ENCODE measurements at places on chromosomes 1 and 21.

- DNase-seq = peak; percentile 71
Measured at GRCh38 chr1:219837274-219837993, 90.9 kb downstream of the SLC30A10 start.

GRCh38 chr1:47676311-47677054, 238.6 kb downstream of the FOXD2 start:
- no peak for DNase-seq

GRCh38 chr1:47216278-47217059, 15.6 kb downstream of the TAL1 start:
- DNase-seq = no peak

- DNase-seq = no peak
Measured at GRCh38 chr1:177854951-177855350, 114.9 kb downstream of the SEC16B start.

- no peak for DNase-seq
Measured at GRCh38 chr1:87327376-87328271, 1.1 kb upstream of the LMO4 start.

DNA sequence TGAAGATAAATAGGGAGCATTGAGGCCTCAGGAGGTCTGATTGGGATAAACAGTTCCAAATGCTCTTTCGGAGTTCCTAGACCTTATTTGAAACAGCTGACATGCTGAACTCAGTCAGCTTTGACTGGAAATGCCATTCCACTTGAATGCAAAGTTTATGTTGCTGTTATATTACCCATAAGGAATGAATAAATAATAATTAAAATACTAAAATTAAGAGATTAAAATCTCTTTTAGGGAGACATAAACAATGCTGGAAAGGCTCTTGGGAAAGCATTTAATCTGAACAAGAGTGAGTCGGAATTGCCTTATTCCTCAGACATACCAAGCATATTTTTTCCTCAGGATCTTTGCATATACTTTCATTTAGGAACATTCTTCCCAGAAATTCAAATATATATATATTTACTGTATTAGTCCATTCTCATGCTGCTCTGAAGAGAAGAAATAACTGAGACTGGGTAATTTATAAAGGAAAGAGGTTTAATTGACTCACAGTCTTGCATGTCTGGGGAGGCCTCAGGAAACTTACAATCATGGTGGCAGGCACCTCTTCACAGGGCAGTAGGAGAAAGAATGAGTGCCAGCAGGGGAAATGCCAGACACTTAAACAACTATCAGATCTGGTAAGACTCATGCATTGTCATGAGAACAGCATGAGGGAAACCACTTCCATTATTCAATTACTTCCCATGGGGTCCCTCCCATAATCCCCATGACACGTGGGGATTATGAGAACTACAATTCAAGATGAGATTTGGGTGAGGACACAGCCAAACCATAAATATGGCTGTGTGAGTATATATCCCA, 318.2 kb upstream of the PLXNA2 start:
- no peak for DNase-seq

GRCh38 chr1:39204441-39205081, at the start of gene MACF1:
Gene MACF1, plus strand, starts transcription at chr1:39204695. Its CDS starts 328 bp downstream, at chr1:39205023.
- no peak for DNase-seq

DNA sequence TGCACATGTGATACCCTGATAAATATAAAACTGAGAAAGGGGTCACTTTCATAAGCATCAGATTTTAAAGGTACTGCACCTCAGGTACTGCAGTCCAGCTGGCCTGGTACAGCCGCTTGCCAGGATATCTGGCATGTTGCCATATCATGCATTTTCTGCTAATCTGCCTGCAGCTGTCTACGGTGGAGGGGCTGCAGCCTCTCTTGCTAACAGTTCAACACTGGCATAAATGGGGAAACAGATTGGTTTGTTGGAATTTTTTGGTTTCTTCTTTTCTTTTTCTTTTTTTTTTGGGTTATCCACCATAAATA, 71.5 kb downstream of the MIS18A start:
- DNase-seq = no peak

GRCh38 chr1:20298626-20299025, 8.0 kb downstream of the VWA5B1 start:
- no peak for DNase-seq

- peak; percentile 64 for DNase-seq
Measured at GRCh38 chr1:179036844-179037465, 11.3 kb downstream of the FAM20B start.

GRCh38 chr1:147292012-147292411, 49.5 kb downstream of the CHD1L start:
- peak; percentile 79 for DNase-seq

GRCh38 chr1:232033285-232033684, 406.7 kb downstream of the DISC1 start:
- no peak for DNase-seq

DNA sequence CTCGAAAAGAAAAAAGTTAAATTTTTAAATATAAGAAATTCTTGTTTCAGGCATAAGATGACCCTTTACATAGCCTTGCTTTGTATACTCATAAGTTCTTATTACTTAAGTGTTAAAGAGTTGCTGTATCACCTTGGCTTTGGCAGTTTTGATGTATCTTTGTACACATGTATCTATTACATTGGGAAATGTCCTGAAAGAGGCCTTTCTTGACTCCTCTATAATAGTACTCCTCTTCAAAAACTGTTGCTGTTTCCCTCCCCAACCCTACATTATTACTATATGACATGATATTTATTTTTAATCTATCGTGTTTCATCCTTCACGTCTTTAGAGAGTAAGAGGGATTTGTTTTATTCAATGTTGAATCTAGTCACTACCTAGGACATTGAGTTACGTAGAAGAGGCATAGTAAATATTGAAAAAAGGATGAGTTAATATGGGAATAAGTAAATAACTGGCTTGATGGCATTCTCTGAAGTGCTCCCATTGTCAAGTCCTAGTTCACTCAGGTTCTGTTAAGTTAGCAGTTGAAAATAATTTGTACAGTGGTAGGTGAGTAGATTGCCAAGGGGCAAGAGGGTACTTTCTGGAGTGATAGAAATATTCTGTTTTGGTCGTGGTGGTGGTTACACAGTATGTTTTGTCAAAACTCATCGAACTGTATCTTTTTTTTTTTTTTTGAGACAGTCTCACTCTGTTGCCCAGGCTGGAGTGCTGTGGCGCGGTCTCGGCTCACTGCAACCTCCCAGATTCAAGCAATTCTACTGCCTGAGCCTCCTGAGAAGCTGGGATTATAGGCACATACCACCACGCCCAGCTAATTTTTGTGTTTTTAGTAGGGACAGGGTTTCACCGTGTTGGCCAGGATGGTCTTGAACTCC, 8.2 kb downstream of the THRAP3 start:
- no peak for DNase-seq

DNA sequence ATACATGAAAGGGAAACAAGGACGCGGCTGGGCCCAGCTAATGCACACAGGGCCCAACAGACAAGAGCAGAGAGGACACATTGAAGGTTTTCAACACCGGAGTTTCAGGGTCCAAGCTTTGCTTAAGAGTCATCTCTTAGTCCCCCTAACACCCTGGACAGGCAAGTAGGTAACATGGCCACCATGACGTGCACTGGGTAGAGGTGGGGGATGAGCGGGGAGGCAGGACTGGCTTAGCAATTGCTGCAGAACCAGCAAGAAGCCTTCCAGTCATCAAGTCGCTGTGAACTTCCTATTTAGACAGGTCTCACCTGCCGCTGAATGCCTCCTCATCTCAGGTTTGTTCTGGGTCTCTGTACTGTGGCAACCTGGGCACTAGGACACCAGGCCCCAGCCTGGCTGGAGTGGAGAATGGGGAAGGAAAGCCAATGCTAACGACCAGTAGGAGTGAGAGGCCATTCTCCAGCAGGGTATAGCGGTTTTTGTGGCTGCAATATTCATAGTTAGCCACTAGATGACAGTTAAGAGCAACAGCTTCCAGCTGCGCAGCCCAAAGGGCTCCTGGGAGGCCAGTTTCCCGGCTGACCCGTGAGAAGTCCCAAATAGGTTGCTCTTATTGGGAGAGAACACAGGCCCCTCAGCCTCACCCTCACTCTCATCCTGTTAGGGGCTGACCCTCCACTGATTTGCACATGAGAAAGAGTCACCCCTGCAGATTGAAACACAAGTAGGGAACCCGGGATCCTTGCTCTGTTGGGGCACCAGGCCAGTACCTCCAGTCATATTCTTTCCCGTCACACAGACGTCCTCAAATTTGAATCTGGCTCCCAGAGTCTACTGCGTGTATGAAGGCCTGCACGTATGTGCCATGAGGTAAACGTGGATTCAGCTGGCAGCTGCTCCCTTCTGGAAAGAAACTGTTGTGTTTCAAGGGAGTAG, 6.0 kb upstream of the PIGC start:
- peak; percentile 61 for DNase-seq

- DNase-seq = no peak
Measured at GRCh38 chr1:113146242-113147072, 73.5 kb downstream of the LRIG2 start.

GRCh38 chr1:36961062-36961615, 73.2 kb downstream of the GRIK3 start:
- DNase-seq = no peak

- no peak for DNase-seq
Measured at GRCh38 chr1:233523047-233523446, 90.9 kb upstream of the KCNK1 start.
